ENCODE measurements at places on chromosomes 1 and 21. TPM values are rescaled to one million over a fixed set of nuclear protein-coding genes. Genes with fewer than 3 reads are reported as not detected.

DNA sequence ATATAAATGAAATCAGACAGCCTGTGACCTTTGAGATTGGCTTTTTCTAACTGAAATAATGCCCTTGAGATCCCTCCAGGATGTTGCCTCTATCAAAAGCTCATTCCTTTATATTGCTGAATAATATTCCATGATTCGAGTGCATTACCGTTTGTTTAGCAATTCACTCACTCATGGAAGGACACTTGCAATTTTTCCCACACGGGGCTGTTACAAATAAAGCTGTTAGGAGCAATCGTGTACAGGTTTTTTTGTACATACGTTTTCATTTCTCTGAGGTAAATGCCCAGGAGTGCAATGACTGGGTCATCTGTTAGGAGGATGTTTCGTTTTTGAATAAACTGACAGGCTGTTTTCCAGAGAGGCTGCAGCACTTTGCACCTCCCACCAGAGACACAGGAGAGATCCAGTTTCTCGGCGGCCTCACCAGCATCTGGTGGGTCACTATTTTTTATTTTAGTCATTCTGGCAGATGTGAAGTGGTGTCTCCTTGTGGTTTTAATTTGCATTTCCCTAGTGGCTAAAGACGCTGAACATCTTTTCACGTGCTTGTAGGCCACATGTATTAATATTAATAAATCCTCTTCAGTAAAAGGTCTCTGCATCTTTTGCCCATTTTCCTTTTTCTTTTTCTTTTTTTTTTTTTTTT is 11.0 kb downstream of the PRDM15 start:
- no peak for DNase-seq

- DNase-seq = no peak
Observed at GRCh38 chr1:30314591-30314990, 408.8 kb downstream of the MATN1 start.

Gene PCAT6
- not detected for total RNA-seq

Gene NUAK2
- total RNA-seq = 49.6 TPM

Gene SYPL2
- total RNA-seq = 1.5 TPM
